ENCODE measurements at places on chromosomes 16 and 17.

- DNase-seq = no peak
Measured at GRCh38 chr16:61243954-61244353, 792.3 kb downstream of the CDH8 start.

- DNase-seq = no peak
Measured at GRCh38 chr17:7204336-7204735, 15.3 kb downstream of the DLG4 start.

DNA sequence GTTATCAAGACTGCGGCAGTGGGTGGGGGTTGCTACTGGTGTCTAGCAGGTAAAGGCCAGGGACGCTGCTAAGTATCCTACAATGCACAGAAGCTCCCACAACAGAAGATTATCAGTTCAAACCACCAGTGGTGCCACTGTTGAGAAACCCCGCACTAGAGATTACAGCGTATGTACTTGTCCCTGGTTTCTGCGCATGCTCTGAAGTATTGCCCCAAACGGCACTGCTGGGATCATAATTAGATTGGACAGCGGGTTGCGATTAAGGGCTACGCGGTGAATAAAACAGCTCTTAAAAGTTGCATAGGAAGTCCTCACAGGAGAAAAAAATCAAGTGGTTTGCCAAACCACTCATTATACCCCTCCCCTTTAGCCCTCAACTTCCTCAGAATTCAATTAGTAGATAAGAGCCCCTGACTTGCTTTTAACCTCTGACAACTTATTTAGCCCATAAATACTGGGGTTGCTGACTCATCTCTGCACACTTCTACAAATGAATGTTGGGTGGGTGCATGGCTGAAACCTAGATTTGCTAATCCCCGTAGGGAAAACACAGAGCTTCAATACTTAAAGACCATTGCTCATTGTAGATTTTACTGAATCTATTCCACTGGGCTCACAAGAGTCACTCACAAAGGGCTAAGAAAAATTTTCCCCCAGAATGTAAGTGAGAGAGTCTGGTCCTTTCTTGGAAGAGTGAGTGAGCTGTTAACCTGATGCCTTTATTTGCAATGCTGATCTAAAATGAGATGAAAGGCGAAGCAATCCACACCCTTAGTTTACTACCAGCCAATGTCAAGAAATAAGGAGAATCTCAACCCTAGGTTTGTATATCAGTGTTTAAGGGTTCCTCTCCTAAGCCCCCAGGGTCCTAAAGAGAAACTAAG lies 91.8 kb downstream of the RGS9 start:
- no peak for DNase-seq

DNA sequence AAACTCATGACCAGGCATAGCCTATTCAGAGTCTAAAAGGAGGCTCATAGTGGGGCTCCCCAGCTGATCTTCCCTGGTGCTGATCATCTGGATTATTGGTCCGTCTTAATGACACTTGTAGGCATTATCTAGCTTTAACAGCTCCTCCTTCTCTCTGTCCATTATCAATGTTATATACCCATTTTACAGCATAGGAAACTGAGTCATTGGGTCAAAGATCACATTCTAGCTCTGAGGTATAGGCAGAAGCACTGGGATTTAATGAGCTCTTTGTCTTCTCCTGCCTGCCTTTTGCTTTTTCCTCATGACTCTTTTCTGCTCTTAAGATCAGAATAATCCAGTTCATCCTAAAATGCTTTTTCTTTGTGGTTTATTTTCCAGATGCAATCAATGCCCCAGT lies 756 bp downstream of the CCL2 start:
- no peak for DNase-seq

- DNase-seq = no peak
Measured at GRCh38 chr16:19967963-19968362, 83.3 kb upstream of the GPRC5B start.

- DNase-seq = no peak
Measured at GRCh38 chr16:17265154-17265553, 205.6 kb downstream of the XYLT1 start.

DNA sequence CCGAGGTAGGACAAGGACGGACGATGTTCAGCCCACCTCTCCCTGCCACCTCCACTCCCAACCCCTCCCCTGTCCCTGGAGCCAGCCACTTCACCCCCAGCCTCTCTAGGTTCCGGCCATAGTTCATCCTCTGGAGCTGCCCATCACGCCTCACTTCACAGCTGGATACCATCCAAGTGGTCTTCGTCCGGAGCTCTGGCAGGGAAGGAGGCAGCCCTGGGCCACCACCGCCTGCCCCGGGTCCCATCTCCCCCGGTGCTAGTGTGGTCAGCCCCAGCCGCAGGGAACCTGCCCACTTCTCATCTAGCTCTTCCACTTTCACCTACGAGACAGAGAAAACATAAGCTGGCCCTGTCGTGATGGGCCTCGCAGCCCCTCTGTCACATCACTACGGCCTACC lies 6.3 kb upstream of the GPS2 start:
- DNase-seq = no peak

DNA sequence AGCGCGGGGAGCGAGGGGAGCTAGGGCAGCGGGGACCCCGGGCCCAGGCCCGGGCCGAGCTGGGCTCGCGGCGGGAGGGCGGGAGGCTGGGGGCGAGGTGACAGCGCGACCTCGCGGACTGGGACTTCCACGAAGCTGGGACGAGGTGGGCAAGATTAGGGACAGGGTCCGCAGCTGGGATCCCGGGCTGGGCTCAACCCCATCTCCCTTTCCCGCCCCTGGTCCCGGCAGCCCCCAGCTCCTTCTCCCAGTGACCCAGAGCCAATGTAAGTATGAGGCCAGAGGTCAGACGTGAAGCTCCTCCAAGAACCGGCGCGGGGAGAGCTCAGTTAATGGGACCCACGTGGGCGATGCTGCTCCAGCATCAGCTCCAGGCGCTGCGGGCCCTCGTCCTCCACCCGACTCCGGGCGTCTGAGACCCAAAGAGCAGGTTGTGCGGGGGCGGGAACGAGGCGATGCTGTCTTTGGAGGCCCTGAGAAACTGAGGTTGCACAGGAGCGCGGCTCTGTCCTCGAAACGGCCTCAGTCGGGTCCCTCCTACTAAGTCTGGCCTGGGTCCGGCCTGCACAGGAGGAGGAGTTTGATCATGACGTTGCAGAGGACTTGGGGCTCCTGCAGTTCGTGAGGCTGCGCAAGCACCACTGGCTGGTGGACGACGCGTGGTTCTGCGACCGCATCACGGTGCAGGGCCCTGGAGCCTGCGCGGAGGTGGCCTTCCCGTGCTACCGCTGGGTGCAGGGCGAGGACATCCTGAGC lies 585 bp downstream of the ALOX12 start:
- no peak for DNase-seq

DNA sequence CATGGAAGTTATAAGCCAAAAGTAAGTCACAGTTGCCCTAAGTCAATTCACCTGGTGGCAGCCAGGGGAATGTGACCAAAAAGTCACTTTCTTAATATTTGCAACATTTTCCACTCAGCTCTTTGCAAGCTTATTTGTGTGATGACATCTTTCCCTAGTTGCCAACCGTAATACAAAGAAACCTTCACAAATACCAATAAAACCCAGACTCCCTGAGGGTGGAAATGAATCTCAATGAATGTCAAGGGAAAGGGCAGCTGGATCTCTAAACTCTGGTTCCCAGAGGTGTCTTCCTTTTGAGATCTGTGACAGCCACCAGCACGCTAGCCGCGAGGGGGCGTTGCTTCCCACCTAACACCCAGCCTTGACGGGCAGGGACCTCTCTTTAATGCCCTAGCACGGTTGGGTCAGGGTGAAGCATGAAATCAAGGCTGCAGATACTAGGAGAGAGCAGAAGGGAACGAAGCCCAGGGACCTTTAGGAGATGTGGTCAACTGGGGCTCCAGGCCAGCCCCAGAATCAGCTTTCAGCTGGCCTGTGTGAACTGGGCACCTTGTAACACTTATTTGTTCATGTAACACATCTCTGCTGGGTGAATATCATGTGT lies 82.2 kb downstream of the CMC2 start:
- DNase-seq = no peak

All from sciatic nerve (tissue), 2 donors.